Kidney (tissue), 22 donors: ENCODE measurements at places on chromosomes 7 and 10. TPM values are rescaled to one million over a fixed set of nuclear protein-coding genes. Genes with fewer than 3 reads are reported as not detected.

Gene H2BK1
- not detected for polyA plus RNA-seq

Gene TMEM196
- not detected for polyA plus RNA-seq

Gene SNCG
- polyA plus RNA-seq = 92.8 TPM

Gene SERPINE1
- polyA plus RNA-seq = 3.5 TPM

Gene TNS3
- polyA plus RNA-seq = 38.4 TPM

Gene GIMAP1
- 6.4 TPM for polyA plus RNA-seq

Gene CALHM3
- not detected for polyA plus RNA-seq

- DNase-seq = peak; percentile 79
These were observed 7.6 kb downstream of the FAM53B start for GRCh38 chr10:124736491-124737136.

DNA sequence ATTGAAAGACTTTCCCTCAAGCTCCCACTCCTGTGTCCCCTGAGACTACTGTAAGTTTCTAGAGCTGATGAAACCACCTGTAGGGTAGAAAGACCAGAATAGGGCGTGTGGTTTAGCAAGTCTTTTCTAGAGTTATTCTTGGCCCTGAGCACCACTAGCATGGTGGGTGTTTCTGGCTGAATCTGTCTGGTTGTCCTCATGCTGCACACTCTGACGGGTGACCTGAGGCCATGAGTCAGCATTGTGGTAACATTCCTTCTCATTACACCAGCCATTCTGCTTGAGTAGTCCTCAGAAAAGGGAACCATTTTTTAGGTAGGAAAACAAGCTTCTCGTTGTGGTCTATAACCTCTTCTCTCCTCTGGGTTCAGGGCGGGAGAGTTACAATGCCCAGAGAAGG is 250.3 kb downstream of the SNX13 start:
- no peak for DNase-seq

GRCh38 chr7:28137463-28137862 is 43.1 kb downstream of the JAZF1 start:
- DNase-seq = no peak

DNA sequence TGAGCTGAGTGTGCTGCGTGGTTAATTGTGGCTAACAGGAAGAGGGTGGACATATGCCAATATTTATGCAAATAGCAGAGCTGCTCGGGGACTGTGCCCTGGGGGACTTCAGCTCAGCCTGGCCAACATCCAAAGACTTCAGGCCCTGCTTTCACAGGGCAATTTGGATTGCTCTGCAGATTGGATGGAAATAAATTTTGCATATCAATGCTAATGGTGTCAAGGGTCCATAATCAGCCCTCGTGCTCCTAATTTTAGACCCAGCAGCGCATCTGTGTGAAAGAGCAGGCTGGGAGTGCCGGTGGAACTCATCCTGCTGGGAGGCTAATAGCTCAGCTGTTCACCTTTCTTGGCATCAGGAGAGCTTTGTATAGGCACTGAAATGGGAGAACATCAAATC is 270.1 kb downstream of the TCERG1L start:
- no peak for DNase-seq

GRCh38 chr7:44587843-44588711 is 6.0 kb upstream of the TMED4 start:
- peak; percentile 38 for DNase-seq
